Smooth muscle cell of the brain vasculature (primary cell): ENCODE measurements at places on chromosomes 7 and 10.
A peak's percentile ranks its signal among the peaks of the same experiment; 100 is the strongest.

GRCh38 chr10:96850825-96851224 is 18.7 kb downstream of the LCOR start:
- DNase-seq, result no peak

DNA sequence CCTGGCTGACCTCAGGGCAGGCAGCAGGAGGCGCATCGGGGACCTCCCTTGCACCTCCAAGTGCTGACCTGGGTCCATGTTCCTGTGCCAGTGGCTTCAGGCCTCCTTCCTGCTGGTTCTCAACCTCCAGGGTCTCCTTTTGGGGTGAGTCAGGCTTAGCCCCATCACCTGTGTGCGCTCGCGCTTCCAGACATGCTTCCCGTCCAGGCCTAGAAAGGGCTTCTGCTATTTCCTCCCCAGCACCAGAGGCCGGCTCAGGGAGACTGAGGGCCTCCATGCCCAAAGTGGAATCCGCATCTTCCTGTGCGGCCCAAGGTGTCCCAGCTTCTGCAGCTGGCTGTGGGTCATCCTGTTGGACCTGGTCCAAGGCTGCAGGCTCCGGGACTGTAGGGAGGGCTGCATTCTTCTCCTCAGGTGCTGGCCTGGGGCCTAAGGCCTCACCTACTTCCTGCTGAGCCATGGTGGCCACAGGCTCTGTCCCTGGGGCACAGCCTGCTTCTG is 5.9 kb downstream of the NACAD start:
- DNase-seq, result no peak

- no peak for DNase-seq
These were observed 43.3 kb downstream of the C10orf120 start for GRCh38 chr10:122656308-122656705.

DNA sequence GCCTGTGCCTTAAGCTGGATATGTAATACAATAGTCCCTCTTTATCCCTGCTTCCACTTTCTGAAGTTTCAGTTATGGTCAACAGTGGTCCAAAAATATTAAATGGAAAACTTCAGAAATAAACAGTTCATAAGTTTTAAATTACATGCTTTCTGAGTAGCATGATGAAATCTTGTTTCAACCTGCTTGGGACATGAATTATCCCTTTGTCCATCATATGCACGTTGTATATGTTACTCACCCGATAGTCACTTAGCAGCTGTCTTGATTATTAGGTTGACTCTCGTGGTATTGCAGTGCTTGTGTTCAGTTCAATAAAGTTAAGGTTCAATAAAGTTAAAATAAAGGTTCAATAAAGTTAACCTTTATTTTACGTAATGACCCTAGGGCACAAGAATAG is 25.5 kb downstream of the C1GALT1 start:
- DNase-seq, result no peak

- DNase-seq, result no peak
These were observed 76.5 kb downstream of the JAZF1 start for GRCh38 chr7:28104041-28104541.

- no peak for DNase-seq
These were observed 61.7 kb downstream of the SH2D4B start for GRCh38 chr10:80599424-80599847.

DNA sequence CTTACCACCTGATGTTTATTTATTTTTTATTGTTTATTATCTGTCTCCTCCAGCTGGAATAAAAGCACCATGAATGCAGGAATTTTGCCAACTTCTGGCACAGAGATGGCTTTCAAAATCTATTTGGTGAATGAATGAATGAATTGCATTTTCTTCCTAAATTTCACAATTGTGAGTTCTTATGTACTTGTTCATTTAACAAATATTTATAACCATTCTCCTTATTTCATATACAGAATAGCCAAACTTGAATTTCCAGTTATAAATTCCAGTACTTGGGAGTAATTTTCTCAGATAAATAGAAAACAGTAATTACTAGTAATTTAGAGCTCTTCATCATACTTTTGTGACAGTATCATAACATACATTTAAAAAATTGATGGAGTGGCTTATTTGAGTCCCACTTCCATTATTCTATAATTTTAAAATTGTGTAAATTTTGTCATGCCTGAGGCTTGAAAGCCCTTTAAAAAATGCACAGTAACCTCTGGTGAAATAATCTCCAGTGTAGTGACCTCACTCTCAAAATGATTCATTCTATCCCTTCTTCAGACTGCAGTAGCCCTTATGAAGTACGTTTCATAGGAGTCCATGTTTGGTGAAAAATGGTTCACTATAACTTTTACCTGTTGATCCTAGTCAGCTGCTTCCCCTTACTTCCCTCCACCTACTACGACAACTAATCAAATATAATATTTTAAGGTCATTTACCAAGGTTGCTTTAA is 40.0 kb upstream of the SRI start:
- no peak for DNase-seq

- no peak for DNase-seq
These were observed 307.8 kb upstream of the POM121L12 start for GRCh38 chr7:52727632-52728031.

- no peak for DNase-seq
These were observed 138.1 kb downstream of the KIAA1217 start for GRCh38 chr10:24346877-24347519.

DNA sequence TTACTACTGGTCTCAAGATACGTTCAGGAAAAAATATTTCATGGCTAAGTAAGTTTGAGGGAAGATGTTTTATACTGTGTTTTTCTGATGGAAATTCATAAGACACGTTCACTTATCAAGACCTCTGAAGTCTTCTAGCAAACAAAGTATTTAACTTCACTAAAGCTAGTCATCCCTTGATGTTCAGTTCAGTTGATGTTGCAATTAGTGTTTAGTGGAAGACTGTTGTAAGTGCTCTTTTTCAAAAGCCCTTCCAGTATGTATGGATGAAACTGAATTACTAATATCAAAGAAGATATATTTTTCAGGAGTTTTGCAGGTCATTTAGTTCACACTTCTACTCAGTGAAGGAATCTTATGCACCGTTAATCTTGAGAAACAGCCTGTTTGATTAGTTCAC is 25.1 kb downstream of the CUL1 start:
- no peak for DNase-seq

DNA sequence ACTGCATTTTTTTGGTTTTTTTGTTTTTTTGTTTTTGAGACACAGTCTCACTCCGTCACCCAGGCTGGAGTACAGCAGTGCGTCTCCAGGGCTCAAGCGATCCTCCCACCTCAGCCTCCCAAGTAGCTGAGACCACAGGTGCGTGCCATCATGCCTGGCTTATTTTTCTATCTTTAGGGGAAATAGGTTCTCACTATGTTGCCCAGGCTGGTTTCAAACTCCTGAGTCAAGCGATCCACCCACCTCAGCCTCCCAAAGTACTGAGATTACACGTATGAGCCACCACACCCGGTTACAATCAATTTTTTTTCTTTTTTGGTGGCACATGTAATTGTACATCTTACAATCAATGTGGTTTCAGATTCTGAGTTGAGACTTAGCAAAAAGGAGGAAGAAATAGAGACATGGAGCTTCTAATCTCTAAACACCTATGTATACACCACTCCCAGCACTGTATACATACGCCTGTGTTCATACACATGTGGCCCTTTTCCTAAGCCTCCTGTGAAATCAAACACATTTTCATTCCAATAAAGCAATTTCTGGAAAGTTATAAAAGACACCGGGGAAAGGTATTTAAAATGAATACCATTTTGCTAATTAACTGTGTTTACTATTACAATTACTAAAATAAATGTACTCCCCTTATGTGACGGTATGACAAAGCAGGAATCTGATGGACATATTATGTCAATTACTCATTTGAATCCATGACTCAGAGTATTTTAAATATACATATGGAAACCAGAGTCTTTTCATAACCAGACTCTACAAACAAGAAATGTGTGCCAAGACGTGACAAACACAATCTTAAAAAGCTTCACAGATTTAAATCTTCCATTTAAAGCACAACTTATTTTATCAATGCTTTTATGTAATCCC is 40.9 kb downstream of the SMURF1 start:
- DNase-seq, result no peak

GRCh38 chr7:104175361-104175984 is 32.3 kb downstream of the ORC5 start:
- DNase-seq, result no peak

- DNase-seq, result no peak
These were observed 90.8 kb downstream of the SFMBT2 start for GRCh38 chr10:7320072-7320471.

DNA sequence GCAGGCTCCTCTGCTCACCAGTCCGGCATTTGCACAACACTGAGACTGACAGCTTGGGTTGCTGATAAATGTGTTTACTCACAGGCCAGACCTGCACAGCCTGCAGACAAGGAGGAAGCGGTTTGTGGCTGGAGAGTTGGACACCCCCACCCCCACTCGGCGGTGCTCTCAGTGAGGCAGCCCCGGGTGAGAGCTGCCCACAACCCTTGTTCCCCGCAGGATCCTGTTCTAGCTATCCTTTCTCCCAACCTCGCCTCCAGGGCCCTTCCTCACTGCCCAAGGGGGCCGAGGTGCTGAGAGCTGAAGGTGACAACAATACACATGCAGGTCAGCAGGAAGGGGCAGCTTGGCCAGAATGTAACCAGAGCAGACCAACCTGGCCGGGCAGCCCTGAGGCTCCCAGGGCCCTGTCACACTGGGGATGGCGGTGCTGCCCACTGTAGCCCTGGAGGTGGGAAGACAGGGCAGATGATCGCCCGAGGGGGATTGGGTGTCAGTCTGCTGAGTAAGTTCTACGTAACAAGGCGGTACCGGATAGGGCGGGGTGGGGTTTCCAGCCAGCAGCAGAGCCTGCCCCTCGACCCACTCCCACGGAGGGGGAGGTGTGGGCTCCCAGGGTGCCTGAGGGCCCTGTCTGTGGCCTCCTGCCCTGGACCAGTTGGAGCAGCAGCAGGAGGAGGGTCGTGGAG is 2.1 kb upstream of the ADAM8 start:
- DNase-seq, result no peak

- DNase-seq, result no peak
These were observed 113.2 kb downstream of the WDR37 start for GRCh38 chr10:1169186-1169885.

DNA sequence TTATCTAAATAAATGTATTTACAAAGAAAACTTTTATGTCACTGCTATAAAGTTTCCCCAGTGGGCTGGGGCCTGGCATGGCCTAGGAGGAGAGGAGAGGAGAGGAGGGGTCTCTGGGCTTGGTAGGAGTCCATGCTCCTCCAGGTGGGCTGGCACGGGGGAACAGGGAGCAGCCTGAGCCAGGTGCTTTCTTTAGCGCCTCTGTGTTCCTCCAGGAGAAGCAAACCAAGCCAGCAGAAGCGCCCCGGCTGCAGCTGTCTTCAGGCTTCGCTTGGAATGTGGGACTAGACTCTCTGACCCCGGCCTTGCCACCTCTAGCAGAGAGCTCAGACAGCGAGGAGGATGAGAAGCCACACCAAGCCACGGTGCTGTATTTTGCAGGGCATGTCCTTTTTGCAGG is 10.6 kb downstream of the CALHM2 start:
- no peak for DNase-seq

GRCh38 chr10:4241724-4242345 is 456.8 kb upstream of the KLF6 start:
- DNase-seq, result peak; percentile 99

- DNase-seq, result no peak
These were observed 47.3 kb downstream of the JCAD start for GRCh38 chr10:30011956-30012647.

GRCh38 chr10:43060291-43060690 is 16.6 kb upstream of the RET start:
- no peak for DNase-seq

DNA sequence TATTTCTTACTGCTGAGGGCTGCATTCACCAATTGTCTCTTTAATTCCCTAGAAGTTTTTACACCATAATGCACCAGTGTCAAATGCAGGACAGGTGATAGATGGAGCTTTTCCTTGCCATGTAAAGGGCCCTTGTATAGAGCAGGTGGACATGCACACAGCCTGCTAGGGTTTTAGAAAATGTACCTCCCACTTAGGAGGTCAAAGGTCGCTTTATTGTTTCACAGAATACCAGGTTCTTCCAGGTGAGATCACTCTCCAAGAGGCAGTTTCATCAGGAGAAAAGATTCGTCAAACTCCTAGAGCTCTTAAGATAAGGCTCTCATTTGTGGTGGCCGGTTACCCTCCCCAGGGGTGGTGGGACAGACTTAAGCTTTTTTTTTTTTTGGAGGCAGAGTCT is 215.8 kb downstream of the PHTF2 start:
- no peak for DNase-seq

DNA sequence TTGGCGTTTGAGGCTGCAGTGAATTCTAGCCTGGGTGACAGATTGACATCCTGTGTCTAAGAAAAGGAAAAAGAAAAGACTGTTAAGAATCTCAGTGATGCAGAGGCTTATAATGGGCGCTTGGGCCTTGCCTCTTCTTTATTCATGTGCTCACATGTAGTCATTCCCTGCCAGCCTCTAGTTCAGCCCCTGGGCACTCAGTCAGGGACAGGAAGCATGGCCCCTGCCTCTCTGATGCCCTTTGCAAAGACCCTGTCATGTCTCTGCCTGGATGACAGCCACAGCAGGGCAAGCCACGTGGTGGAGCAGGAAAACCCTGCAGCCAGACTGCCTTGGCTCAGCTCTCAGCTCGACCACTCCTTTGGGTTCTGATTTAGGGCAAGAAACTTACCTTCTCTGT is 368.9 kb downstream of the RPS24 start:
- DNase-seq, result no peak

DNA sequence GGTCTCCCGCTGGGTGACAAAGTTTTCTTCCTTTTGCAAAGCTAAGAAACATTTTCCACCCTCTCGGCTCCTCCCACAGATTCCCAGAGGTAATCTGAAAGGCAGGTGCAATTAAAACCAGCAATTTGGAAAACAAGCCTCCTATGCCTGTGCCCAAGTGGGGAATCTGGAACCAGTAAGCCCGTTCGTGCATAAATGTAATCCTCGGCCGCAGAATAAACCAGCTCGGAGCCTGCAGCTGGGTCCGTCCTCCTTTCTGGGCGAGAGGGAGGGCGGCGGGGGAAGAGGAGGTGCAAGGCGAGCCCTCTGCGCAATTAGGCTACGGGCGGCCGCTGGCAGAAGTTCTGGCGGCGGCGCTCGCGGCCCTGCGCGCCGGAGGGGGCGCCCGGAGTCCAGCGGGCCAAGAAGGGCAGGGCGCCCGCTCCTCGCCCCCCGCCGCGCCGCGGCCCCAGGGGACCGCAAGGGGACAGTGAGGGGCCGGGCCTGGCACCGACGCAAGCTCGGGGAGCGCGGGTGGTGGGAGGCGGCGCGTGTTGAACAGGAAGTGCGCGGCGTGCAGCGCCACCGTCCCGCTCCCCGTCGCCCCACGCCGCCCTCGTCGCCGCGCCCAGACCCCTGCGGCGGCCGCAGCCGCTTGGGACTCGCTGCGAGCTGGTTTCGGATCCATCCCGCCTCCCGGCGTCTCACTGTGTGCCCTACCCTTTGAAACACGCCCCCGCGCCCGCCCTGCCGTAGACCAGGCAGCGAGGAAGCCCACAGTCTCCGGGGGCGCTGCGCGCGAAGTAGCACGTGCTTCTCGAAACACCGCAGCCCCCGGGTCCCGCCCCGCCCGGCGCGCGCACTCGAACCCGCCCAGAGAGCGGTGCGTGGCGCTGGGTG is at the start of gene PRKAG2:
Gene PRKAG2, minus strand, starts transcription at position 217 of the 879 bp plus-strand sequence. CDS start 495 bp downstream, outside the sequence.
- no peak for DNase-seq
